Urinary bladder (tissue), 4 donors: ENCODE measurements at places on chromosomes 5 and 9.
A peak's percentile ranks its signal among the peaks of the same experiment; 100 is the strongest.

DNA sequence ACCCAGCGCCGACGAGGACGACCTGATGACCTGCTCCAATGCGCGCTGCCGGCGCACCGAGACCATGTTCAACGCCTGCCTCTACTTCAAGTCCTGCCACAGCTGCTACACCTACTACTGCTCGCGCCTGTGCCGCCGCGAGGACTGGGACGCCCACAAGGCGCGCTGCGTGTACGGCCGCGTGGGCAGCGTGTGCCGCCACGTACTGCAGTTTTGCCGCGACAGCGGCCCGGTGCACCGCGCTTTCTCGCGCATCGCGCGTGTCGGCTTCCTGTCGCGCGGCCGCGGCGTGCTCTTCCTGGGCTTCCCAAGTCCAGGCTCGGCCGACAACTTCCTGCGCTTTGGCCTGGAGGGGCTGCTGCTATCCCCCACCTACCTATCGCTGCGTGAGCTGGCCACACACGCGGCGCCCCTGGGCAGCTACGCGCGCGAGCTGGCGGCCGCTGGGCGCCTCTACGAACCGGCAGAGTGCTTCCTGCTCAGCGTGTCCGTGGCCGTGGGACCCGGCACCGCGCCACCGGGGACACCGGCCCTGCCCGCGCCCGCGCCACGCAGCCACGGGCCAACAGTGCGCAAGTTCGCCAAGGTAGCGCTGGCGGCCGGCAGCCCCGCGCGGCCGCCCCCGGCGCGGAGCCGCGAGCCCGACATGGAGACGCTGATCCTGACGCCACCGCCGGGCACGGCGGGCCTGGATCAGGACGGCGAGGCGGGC is 2.7 kb upstream of the PHPT1 start:
- no peak for DNase-seq

- no peak for DNase-seq
Observed at GRCh38 chr5:84961193-84961592, 576.5 kb upstream of the EDIL3 start.

DNA sequence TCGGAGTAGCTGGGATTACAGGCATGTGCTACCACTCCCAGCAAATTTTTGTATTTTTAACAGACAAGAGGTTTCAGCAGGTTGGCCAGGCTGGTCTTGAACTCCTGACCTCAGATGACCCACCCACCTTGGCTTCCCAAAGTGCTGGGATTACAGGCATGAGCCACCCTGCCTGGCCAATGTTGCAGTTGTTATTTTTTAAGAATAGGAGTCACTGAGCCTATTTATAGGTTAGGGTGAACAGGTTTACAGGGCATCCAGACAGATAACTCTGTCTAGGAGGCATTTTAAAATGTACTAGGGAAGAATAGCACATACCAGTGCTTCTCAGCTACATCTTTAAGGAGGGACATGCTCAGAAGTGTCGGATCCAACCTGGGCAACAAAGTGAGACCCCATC is 60.1 kb upstream of the BNC2 start:
- DNase-seq = no peak

DNA sequence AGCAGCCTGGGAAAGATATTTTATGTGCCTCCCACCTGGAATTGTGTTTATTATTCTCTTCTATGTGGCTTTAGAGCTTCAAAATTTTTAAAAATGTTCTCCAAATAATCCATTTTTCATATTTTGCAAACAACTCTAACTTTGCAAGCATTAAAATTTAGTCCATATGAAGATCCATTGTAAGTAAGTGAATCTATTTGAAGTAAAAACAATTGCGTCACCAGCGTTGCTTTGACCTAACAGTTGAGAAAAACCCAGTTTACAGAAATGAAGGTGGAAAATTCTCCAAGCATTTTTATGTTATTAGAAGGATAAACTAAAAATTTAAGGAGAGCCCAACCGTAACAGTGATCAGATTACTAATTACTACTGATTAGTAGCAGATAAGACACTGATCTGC is 38.9 kb upstream of the TLX3 start:
- DNase-seq = no peak

DNA sequence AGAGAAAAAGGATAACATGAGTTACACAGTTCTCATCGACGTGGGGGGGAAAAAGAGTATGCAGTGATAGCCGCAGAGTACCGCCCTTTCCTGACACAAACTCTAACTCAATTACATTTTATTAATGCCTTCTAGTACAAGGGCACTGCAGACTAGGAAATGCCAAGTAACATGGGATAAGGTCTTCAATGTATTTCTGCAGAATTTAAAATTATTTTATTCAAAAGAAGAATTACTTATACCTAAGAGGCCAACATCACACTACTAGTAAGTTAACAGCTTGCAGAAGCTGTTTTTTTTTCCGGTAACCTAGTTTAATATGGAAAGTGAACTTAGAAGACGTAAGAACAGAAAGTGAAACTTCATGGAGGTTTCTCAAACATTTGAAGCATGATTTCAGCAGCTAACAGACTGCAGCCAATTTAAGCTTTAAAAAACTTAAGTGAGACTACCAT is 3.9 kb downstream of the SETX start:
- DNase-seq = no peak

DNA sequence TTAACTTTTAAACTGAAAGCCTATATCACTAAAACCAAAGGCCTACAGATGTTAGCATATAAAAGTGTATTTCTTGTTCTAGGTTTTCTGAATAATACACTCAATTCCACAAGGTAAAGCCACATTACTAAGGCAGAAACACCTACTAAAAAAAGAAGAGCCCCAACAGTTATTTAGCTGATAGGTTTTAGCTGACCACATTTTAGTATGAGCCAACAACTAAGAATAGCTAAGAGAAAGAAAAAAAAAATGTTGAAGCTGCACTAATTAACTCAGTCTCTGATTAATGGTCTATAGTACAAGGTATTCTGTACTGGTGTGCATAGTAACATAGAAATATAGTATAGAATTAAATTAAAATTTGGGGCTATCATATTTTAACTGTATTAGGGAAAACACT is 23.5 kb downstream of the ZFR start:
- no peak for DNase-seq

- DNase-seq = no peak
Observed at GRCh38 chr9:105959531-105959930, 265.2 kb downstream of the TMEM38B start.

- DNase-seq = no peak
Observed at GRCh38 chr9:36924071-36924470, 110.0 kb downstream of the PAX5 start.

DNA sequence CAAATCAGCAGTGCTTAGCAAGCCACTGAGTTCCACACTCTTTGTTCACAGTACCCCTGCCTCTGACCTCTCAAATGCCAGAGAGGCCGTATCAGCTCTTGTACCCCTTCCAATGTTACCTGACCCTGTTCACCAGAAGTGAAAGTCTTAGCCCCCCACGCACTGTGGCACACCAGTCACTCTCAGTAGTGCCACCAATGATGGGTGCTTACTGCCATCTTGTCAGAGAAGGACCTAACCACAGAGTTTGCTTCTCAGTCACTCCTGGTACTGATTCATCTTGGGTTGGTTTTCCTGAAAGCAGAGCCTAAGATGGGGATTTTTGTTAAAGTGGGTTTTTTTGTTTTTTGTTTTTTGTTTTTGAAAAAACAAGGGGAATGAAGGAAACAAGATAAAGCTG is 28.8 kb upstream of the PANK3 start:
- no peak for DNase-seq

- peak; percentile 62 for DNase-seq
Observed at GRCh38 chr5:14144586-14145434, 1.7 kb downstream of the TRIO start.

DNA sequence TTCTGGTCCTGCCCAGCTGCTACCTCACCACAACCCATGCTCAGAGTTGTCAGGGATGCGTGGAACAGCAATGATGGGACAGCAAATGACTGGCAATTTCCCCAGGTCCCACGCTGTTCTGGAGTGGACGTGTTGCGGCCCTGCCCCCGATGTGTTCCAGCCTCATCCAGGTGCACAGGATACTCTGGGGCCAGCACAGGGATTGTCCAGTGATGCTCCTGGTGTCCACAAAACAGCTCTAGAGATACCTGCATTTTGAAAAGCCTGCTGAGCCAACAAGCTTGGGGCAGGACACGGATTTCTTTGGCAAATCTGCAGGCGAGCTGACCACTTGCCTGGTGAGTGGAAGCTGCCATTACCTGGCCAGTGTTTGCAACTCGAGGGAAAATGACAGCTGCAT is 88.7 kb downstream of the ANKRD33B start:
- DNase-seq = no peak

- DNase-seq = no peak
Observed at GRCh38 chr5:173457482-173457881, 129.3 kb upstream of the STC2 start.

DNA sequence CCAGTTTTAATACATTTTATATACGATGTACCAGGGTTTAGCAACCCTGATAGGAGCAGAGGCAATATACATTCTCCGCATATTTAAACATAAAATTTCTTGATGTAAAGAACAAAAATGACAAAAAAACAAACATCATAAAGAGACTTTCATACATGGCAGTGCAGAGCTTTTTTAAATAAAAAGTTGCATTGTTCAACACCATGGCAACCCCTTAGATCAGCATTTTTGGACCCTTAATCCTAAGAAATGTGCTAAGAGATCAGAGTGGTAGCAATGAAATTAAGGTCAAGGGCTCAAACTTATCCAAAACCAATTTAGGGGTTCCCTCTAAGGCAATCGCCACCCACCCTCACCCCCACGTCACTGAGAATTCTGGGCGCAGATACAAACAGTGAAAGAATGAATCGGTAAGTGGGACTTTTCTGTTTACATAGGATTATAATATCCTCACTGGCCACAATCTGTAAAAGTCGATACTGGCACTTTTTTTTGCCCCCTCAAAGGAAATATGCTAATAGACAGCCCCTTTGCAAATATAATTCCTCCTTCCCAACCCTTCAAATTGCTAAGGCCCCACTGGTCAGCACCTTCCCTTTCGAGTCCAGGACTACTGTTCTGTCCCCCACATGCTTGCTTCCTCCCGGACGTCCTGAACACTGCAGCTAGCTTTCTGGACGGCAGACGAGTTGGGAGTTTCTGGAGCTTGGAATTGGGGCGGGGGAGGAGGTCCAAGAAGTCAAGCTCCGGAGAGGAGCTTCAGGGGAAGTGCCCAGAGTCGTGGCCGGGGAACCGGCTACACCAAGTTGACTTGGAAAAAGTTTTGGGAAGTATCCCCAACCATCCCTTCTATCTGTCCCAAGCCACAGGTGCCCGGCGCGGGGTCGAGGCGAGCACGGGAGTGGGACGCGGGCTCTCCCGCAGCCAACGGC is 2.2 kb downstream of the GAS1 start:
- no peak for DNase-seq

DNA sequence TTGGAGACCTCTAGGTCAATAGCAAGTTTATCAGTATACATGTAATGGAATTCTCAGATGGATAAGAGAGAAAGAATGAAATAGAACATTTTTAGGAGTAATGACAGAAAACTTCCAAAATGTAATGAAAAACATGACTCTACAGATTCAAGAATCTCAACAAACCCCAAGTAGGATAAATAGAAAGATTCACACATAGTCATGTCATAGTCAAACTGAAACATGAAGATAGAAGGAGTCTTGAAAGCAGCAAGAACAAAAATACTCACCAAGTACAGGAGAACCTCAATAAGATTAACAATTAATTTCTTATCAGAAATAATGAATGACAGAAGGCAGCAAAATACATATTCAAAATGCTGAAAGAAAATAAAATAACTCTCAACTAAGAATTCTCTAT is 164.5 kb downstream of the SPATA31D1 start:
- no peak for DNase-seq

GRCh38 chr5:160679567-160680309 is 172.3 kb downstream of the ATP10B start:
- no peak for DNase-seq

GRCh38 chr5:129554134-129554904 is 94.2 kb downstream of the ADAMTS19 start:
- no peak for DNase-seq

- DNase-seq = no peak
Observed at GRCh38 chr9:115758441-115758840, 395.1 kb upstream of the PAPPA start.
